ENCODE measurements at places on chromosomes 2 and 18. TPM values are rescaled to one million over a fixed set of nuclear protein-coding genes. Genes with fewer than 3 reads are reported as not detected.

DNA sequence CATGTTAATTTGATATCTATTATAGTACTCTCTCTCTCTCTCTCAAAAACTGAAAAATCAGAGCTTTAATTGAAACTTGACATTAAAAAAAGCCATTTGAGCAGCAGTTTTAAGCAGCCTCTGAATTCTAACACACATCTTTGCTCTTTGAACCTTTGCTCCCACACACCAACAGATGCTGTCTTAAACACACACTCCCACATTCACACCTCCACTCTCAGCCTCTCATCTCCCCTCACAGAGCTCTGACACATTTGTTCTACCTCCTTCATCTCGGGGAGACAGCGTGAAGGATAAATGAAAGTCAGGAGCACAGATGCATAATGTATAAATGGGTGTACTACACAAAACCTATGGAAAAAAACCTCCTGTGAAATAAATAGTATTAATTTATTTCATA lies 95.2 kb downstream of the NAB1 start:
- H3K27ac ChIP-seq = no peak overlapping the region
- H3K4me3 ChIP-seq = no peak overlapping the region
- H3K27me3 ChIP-seq = no peaks in the 10 kb centered on the region
- DNase-seq = no peak
- peaks cover 28% of the 10 kb centered on the region for H3K4me1 ChIP-seq

Gene CCDC121
- total RNA-seq = 0.28 TPM

- H3K4me1 ChIP-seq = no peaks in the 10 kb centered on the region
- no peak for DNase-seq
- peaks cover 16% of the 10 kb centered on the region for H3K27me3 ChIP-seq
- H3K4me3 ChIP-seq = no peak overlapping the region
- no peaks in the 10 kb centered on the region for H3K36me3 ChIP-seq
Observed at GRCh38 chr2:158722266-158723105, 72.6 kb upstream of the DAPL1 start.

DNA sequence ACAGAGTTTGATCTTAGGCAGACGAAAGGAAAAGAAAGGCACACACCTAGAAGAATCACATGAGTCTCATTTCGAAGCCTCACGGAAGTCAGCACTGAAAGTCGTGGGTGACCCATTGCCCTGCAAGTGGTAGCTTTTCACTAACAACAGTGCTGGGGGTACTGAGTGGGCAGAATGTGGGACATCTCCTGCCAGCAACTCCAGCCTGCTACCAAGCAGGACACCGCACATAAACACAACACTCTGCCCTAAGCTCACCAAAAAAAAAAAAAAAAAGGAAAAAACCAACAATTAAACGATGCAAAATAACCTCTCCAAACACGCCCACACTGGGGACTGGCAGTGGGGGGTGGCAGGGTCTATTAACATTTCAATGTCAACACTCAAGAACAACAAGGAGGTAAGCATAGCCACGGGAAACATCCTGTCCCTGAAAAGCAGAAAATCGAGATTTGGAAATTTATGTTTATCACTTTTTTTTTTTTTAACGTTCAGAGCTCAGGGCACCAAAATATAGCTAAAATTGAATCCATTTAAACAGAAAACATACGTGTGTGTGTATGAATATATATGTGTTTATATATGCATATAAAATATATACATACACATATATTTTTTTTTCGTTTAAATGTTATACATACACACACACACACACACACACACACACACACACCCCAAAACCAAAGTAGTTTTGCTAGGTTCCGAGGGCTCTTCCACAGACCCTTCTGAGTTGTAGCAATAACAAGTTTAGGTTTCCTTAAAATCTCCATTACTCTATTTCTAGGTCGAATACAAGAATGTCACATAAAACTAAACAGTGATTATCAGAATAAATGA lies 2.2 kb downstream of the INO80D start:
- peaks cover 11% of the 10 kb centered on the region for H3K36me3 ChIP-seq
- peak overlapping the region; percentile 98 for H3K27ac ChIP-seq
- peaks cover 35% of the 10 kb centered on the region for H3K4me1 ChIP-seq
- H3K4me3 ChIP-seq = peak overlapping the region; percentile 99
- H3K27me3 ChIP-seq = no peaks in the 10 kb centered on the region
- DNase-seq = peak; percentile 47

- peaks cover 5% of the 10 kb centered on the region for H3K36me3 ChIP-seq
- no peak overlapping the region for H3K27ac ChIP-seq
- H3K27me3 ChIP-seq = peaks cover 9% of the 10 kb centered on the region
- no peak overlapping the region for H3K4me3 ChIP-seq
- H3K4me1 ChIP-seq = peaks cover 30% of the 10 kb centered on the region
- DNase-seq = no peak
Observed at GRCh38 chr2:168424112-168424951, 31.7 kb upstream of the CERS6 start.

- H3K36me3 ChIP-seq = peaks cover 10% of the 10 kb centered on the region
- no peaks in the 10 kb centered on the region for H3K27me3 ChIP-seq
- H3K4me1 ChIP-seq = peaks cover 34% of the 10 kb centered on the region
Observed at GRCh38 chr2:46053564-46053963, 243.6 kb upstream of the EPAS1 start.

Gene NEURL3
- total RNA-seq = 4.4 TPM

- H3K4me1 ChIP-seq = peaks cover 15% of the 10 kb centered on the region
- no peak for DNase-seq
- H3K36me3 ChIP-seq = peaks cover 7% of the 10 kb centered on the region
- no peak overlapping the region for H3K27ac ChIP-seq
Observed at GRCh38 chr18:9337873-9338272, 3.3 kb downstream of the TWSG1 start.

DNA sequence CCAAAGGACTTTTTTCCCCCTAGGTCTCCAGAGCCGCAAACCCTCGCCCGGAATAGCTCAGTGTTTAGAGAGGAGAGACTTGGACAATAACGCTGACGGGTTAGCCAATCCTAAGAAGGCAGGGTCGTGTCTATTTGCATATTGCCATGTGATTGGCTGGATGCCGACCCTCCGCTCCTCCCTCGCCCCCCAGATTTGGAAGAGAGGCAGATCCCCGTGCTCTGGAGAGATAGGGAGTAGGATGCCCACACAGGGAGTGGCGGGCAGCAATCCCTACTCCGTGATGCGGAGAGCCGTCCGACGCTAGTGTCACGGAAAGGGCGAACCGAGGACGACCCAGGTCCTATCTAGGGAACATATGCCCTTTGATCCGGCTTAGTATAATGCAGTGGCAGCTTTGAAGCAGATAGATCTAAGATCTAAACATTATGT lies 1.4 kb downstream of the WNT6 start:
- no peak overlapping the region for H3K27ac ChIP-seq
- peaks cover 14% of the 10 kb centered on the region for H3K4me1 ChIP-seq
- peaks cover 82% of the 10 kb centered on the region for H3K27me3 ChIP-seq
- DNase-seq = no peak
- peak overlapping the region; percentile 32 for H3K4me3 ChIP-seq
- no peaks in the 10 kb centered on the region for H3K36me3 ChIP-seq

GRCh38 chr2:180614776-180615175 lies 365.6 kb upstream of the UBE2E3 start:
- peaks cover 7% of the 10 kb centered on the region for H3K27me3 ChIP-seq
- DNase-seq = no peak
- no peaks in the 10 kb centered on the region for H3K36me3 ChIP-seq

GRCh38 chr18:55473058-55473457 lies 114.9 kb downstream of the TCF4 start:
- H3K27ac ChIP-seq = peak overlapping the region; percentile 27
- H3K4me3 ChIP-seq = no peak overlapping the region
- peaks cover 16% of the 10 kb centered on the region for H3K4me1 ChIP-seq
- DNase-seq = no peak

GRCh38 chr2:84077496-84077895 lies 381.6 kb downstream of the SUCLG1 start:
- H3K4me1 ChIP-seq = no peaks in the 10 kb centered on the region
- no peaks in the 10 kb centered on the region for H3K36me3 ChIP-seq
- H3K27ac ChIP-seq = no peak overlapping the region
- no peaks in the 10 kb centered on the region for H3K27me3 ChIP-seq

GRCh38 chr2:233062451-233062850 lies 2.3 kb downstream of the INPP5D start:
- peaks cover 9% of the 10 kb centered on the region for H3K36me3 ChIP-seq
- DNase-seq = no peak
- H3K4me3 ChIP-seq = peak overlapping the region; percentile 97
- H3K4me1 ChIP-seq = peaks cover 59% of the 10 kb centered on the region
- no peaks in the 10 kb centered on the region for H3K27me3 ChIP-seq

DNA sequence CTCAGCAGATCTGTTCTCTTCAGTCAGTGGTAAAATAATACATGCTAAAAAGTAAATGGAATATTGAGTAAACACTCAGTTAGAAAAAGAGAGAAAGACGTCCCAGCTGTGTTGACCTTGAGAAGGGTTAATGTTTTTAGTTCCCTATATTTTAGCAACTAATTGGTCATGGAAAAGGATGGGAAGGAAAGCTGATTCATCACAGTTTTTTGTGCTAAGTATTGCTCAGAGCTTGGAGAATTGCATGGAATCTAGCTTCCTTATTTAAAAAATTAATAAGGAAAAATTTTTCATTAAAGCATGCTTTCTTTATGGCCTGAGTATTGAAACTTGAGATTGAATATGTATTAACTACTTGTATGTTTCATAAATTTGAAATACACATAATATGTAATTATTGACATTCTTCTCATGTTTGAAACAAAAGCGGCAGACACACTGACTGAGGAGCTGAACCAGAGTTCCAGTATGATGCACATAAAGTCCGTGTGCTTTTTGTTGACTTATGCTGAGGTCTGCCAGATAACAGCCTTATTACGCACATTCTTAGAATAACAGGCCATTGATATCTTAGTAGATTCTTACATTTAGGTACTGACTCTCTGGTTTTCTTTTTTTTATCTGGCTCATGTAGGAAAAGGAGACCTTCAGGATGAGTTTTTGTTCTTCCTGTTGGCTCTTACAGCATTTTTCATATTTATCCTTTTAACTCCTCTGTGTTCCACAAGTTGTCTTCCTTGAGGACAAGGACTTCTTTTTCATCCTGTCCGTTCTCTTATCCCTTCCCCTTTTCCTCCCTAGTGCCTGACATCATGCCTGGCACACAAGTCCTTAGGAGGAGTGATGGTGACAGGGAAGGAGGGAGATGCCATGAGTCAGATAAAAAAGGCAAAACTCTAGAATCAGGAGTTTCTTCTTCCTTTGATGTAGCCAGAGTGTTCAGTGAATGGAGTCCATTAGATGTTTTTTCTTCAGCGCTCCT lies 194.1 kb downstream of the PTPRM start:
- H3K4me3 ChIP-seq = no peak overlapping the region
- H3K4me1 ChIP-seq = no peaks in the 10 kb centered on the region
- H3K36me3 ChIP-seq = no peaks in the 10 kb centered on the region
- H3K27me3 ChIP-seq = no peaks in the 10 kb centered on the region
- no peak for DNase-seq
